Fibroblast of skin of left biceps (primary cell): ENCODE measurements at places on chromosomes 5 and 9.

- DNase-seq = no peak
Measured at GRCh38 chr5:150638488-150639376, 1.7 kb upstream of the SYNPO start.

DNA sequence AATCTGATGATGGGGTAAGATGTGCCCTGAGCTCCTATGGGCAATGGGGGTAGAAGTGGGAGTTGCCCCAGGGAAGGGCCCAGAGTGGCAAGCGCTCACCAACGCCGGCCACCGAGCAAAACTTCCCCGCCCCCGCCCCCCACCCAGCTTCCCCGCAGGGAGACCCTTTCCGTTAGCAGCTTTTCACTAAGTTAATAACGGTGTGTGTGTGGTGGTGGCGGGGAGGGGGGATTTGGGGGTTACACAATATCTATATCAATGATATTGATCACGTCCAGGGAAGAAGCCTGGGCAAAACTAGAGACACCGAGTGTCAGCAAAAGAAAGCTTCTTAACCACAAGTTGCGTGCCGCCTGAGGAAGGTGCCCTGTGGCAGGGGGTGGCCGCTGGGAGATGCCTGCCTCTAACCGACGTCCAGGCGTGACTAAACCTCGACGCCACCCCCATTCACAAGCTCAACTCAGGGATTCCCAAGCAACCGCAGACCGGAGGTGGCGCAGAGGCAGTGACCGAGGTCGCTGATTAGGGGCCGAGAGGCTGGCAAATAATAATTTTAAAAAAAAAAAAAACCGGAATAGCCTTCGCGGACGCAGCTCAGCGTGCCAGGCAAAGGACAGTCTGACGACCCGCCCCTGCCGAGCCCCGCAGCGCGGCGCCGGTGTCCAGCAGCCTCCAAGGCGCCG, 222.6 kb downstream of the MEF2C start:
- DNase-seq = no peak

- DNase-seq = no peak
Measured at GRCh38 chr9:93827545-93828330, 127.4 kb downstream of the BARX1 start.

GRCh38 chr5:958701-959571, 49.7 kb upstream of the NKD2 start:
- DNase-seq = no peak

- no peak for DNase-seq
Measured at GRCh38 chr9:84670138-84671041, 861 bp downstream of the NTRK2 start.

- no peak for DNase-seq
Measured at GRCh38 chr5:173789031-173789920, 98.9 kb upstream of the CPEB4 start.

DNA sequence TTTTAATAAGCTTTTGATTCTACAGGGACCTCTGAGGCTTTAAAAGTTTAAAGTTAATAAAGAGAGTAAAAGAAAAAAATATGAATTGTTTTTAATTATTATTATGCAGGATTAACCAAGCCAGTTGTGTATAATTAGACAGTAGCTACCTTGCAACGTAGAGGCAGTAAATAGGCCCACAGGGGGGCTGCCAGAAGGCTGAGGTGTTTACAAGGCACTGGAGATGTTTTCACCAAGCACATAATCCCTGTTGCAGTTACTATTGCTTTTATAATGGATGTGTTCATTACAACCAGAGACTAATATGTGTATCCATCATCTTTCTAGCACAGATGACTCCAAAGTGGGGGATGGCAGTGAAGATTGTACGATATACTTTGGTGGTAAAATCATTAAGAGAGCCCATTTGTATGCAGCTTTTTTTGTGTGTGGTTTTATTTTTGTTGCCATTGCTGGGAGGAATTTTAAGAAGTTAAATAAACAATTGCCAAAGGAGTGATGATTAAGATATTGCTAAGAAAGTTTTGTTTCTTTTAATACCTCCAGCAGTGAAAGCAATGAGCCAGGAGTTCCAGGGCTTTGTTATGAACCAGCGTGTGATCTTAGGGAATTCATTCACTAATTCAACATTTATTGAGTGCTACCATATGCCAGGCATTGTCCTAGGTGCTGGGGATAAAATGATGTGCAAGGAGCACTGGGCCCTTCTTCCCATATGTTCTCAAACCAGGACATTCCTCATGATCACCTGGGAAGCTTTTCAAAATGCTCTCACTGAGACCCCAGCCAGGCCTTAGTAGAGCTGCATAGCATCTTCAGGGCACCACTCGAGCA, 138.7 kb upstream of the EFNA5 start:
- DNase-seq = no peak

- DNase-seq = no peak
Measured at GRCh38 chr5:74093561-74093960, 467.6 kb downstream of the ARHGEF28 start.

DNA sequence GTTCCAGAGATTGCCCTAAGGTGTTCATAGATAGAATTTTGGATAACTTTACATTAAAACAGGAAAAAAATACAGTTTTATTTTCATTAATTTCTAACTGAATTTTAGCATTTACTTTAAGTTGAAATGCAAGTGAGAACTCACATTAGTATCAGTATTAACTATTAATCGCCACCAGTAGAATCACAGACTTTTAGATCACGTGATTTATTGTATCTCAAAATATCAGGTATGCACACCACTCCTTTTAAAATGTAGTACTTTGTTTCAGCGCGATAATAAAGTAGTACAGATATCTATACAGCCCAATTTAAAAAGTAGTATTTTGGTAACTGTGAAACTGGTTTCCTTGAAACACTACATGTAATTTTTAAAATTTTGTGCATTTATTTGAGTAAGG, 978.7 kb downstream of the DNAH5 start:
- no peak for DNase-seq
